ENCODE measurements at places on chromosomes 4 and X.

DNA sequence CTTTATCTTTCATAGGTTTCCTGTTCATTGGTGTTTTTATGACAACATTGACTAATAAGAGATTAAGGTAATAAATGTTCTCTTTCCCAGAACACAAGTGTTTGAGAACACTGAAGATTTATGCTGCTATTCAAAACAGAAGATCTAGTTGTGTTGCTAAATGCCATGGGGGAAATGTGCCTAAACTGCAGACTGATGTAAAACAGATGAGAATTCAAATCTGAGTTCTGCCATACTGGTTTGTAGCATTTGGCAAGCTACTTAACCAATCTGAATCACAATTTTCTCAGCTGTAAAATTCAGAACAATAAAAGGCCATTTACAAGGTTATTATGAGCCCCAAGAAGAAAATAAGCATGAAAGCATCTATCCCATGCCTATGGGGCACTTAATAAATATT lies 2.3 kb downstream of the SLC10A6 start:
- no peak for DNase-seq

DNA sequence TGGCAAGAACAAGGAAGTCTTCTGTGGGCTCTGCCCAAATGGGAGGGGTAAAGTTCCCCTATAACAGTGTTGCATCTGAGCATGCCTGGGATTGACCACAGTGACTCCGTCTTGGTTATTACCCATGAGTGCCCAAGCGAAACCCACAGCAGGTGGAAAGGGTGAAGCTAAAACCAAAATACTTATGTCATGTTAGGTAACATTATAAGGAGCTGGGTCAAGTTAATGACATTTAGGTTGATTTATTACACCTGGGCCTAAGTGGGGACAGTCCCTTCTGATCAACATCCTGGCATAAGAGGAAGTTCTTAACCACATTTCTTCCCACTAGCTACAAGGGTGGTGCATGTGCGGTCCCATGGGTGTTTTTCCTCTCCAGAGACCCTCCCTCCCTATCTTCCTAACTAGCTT lies 1.3 kb upstream of the ZNF732 start:
- no peak for DNase-seq

GRCh38 chr4:141486375-141486997 lies 149.9 kb upstream of the IL15 start:
- DNase-seq: no peak

DNA sequence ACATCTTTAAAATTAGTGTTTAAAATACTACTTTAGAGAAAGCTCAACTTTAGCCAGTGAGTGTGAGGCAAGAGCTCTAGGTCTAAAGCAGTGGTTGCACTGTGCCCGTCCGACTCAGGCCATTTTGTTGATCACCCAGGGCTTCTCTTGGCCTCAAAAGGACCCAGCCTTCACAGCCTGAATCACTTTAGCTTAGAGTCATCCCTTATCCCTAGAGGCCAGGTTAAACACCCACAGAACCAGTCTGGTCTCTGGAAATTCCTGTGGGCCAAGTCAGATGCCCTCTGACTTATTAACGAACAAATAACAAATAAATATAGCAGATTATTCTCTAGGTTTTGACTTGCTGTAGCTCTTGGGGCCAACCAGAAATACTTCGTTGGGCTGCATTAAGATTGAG lies 102.3 kb downstream of the WWC2 start:
- DNase-seq: no peak

DNA sequence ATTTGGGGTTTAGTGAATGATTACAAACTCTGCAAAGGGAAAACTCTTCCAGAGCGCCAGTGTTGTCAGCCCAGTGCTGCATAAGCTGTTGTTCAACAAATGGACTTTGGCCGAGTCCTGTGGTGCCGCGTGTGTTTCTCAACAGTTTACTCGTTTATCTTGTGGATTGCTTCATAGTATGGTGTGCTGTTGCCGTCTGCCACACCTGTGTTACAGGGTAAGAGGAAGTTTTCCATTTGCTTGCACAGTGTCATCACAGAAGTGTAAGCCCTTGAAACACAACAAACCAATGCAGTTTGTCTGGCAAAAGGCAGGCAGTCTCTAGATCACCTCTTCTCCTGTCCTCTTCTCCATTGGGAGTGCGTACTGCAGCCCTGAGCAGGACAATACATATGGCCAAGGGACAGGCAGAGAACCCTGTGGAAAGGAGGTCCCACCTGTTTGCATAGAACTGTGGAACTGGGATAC lies 66.3 kb downstream of the DCUN1D4 start:
- no peak for DNase-seq

DNA sequence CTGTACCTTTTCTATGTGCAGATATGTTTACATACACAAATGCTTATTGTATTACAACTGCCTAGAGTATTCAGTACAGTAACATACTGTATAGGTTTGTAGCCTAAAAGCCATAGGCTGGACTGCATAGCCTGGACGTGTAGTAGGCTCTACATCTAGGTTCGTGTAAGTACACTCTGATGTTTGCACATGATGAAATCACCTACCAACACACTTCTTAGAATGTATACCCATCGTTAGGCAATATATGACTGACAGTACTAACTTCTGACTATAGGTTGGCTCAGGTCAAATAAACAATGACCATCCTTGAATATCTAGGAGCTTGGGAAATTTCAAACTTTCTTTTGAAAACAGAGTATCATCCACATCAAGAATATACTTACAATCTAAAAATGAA lies 139.0 kb downstream of the CORIN start:
- DNase-seq: no peak

DNA sequence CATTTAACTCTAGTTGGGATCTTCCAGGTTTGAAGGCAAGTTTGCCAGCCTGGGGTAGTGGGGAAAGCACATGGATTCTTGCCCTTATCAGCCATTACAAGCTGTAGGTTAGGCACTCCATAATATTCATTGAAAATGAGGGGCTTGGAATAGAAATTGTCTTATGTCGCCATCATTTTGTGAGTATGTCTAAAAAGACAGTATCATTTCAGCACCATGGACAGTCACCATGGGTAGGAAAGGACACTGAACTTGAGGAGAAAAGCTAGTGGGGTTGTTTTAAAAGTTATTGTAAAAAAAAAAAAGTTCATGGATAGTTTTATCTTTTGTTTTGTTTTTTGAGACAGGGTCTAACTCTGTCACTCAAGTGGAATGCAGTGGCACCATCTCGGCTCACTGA lies 356.1 kb downstream of the HNRNPD start:
- no peak for DNase-seq

GRCh38 chrX:10634392-10635161 lies 14.2 kb upstream of the MID1 start:
- no peak for DNase-seq

- no peak for DNase-seq
Observed at GRCh38 chr4:126843492-126844067, 789.2 kb upstream of the INTU start.

DNA sequence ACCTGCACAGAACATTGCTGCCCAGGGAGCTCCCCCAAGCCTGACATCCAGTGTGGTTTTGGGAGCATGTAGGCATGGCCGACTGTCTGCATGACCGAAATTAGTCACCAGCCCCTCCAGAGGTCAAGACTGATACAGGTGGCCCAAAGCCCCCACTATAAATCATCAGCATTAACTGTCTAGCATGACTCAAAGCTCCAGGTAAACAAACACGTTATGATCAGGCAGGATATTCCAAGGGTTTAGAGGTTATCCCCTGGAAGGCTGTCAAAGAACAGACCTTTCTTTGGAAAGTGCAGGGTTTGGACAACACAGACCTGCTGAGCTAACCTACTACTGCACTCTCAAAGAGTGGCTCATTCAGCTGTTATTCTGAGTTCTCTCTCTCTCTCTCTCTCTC lies 2.1 kb upstream of the FAM9A start:
- DNase-seq: no peak

- no peak for DNase-seq
Observed at GRCh38 chr4:79050541-79050880, 111.3 kb upstream of the PAQR3 start.

DNA sequence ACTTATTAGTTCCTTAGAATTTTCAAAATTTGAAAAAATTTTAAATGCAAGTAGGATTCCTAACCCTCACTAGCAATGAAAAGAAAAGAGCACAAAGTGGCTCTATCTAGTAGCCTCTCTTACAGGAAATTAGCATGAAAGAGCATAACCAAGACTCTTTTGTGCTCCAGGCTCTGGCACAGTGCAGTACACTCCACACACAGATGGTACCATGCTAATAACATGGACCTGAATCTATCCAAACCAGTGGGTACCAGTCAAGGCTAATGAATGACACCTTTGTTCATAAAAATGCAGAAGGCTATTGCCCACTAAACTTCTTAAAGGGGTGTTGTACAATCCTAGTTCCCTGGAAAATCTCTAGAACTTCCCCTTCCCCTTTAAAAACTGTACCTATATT lies 119.0 kb downstream of the MANBA start:
- no peak for DNase-seq

Measured in stimulated activated CD4-positive, alpha-beta T cell treated with anti-CD3 and anti-CD28 coated beads, Interleukin-4, amount 100 ng/mL, for 1 hour (primary cell).